ENCODE measurements at places on chromosomes 4 and X.

DNA sequence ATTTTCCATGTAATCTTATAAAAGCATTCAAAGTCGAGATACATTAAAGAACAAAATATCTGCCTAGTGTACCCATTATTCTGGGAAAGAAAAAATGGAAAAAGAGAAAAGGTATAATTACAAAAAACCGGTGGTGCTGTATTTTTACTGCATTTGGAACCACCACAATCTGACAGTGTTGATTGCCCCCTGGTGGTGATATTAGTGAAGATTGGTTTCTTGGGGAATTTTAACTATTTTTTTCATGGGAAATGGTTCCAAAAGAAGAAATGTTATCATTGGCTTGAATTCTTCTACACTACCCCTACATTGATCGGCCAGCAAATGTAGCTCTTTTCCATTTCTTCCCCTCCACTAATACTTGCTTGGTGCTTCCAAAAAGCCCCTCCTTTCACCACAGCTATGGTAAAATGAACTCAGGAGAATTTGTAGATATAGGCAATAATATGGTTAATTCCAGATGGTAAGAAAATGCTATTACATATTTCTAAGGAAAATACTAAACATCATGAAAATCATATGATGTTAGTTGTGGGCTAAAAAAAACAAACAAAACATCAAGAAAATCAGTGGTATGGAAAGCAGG, 50.0 kb downstream of the COX18 start:
- DNase-seq, result no peak

DNA sequence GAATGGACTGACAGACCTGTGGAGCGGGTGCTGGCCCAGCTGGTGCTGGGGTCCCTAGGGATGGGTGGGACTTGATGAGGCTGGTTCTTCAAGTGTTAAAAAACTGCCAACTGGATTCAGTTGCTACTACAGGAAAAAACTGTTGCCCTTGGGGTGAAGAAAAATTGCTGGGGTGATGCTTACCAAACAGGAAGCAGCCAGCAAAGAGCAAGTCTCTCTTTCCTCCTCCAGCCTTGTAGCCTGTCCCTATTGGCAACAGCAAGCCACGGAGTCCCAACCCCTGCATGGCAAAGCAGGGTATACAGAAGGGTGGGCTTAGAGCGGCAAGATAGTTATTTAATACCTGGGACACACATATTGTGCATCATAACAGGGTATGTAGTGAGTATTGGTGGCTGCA, 60.1 kb upstream of the ATP8A1 start:
- no peak for DNase-seq

GRCh38 chr4:87151730-87152129, 68.7 kb downstream of the KLHL8 start:
- no peak for DNase-seq

DNA sequence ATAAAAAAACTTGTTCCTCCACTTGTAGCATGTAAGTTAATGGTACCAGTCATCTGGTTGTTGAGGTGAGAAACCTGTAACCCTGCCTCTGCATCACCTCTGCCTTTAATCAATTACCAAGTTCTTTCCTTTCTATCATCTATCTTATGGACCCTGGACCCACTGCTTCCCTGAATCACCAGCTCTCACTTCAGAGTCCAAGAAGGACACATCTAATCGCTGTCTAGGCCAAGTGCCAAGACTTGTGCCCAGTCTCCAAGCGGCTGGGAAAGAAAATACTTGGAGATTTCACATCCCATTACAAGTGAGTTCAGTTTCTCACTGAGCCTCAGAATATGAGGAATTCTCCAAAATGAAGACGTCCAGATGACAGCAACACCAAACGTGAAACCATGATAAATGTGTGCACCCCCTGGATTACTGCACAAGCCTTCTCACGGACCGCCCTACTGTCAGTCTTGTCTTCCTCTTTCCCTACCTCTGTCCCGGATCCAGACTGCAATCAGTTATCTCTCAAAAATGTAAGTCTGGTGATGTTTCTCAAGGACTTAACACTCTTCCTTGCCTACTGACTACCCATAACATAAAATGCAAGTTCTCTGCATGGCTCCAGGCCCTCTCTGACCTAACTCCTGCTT, 10.4 kb downstream of the PALLD start:
- DNase-seq, result no peak

DNA sequence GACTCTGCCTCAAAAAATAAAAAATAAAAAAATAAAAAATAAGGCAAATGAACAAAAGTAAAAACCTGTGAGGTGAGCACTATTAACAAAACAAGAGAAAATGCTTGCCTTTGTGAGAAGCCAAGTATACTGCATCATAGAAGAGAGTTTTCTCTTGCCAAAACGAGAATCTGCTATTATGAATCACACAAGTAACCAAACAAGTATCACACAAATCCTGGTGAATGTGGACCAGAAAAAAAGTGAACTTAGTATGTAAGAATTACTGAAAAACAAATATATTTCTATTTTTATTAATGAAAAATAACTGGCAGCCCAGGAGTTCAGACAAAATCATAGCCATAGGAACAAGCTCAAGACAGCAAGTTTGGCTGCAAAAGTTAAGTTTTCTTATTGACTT, 193.5 kb downstream of the PDGFC start:
- no peak for DNase-seq

GRCh38 chrX:73768160-73768559, 205.2 kb downstream of the CHIC1 start:
- no peak for DNase-seq

DNA sequence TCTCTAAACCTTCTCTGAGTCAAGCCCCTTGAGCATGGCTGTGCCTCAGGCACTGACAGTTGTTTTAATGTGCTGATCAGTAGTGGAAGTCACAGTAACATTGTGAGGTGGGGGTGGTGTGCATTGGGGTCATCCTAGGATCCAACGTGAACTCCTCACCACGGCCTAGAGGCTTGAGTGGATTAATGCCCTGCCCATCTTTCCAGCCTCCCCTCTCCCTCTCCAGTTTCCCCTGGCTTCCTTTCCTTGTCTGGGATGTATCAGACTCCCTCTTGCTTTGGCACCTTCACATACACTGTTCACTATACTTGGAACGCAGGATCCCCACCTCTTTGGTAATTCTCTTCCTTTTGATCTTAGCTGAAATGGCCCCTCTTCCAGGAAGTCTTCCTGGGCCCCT, 13.3 kb upstream of the PJA1 start:
- DNase-seq, result no peak

DNA sequence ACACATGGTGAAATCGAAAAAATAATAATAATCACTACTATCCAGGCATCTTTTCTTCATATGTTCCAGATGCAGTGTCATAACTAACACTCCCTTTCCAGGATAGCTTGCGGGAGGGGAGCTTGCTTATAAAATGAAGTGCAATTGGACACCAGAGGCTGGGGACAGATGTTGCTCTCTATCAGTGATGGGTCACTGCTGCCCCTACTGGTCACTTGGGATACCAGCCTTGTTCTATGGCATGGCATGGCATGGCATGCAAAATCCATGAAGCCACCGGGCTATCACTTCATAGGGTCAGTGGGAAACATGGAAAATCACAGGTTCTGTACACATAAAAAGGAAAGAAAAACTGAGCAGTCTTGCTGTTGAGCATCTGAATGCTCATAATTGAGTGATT, 168.1 kb downstream of the GLRA2 start:
- no peak for DNase-seq

DNA sequence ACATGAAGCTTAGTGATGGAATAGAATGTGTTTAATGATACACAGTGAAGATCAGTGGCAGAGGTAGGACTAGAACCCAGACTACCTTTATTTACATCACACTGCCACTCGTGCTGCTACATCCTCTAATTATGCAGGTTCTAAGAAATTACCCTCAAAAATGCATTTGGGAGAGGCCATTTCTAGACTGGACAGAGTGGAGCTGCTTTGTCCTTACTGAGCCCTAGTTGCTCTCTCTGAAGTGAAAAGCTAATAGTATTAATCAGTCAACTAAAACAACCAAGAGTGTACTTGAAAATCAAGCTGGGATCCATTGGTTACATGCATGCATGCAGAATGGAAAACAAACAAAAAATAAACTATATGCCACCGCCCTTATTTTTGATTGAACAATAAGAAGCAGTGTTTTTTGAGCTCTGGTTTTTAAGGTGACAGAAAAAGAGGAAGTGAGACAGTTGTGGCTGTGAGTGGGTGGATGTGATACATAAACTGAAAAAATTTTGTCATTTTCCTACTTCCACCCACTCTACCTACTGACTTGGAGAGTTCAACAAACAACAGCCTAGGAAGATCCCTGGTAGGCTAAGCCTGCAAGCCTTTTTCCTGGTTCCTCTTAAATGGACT, 6.8 kb upstream of the VSIG4 start:
- DNase-seq, result no peak

DNA sequence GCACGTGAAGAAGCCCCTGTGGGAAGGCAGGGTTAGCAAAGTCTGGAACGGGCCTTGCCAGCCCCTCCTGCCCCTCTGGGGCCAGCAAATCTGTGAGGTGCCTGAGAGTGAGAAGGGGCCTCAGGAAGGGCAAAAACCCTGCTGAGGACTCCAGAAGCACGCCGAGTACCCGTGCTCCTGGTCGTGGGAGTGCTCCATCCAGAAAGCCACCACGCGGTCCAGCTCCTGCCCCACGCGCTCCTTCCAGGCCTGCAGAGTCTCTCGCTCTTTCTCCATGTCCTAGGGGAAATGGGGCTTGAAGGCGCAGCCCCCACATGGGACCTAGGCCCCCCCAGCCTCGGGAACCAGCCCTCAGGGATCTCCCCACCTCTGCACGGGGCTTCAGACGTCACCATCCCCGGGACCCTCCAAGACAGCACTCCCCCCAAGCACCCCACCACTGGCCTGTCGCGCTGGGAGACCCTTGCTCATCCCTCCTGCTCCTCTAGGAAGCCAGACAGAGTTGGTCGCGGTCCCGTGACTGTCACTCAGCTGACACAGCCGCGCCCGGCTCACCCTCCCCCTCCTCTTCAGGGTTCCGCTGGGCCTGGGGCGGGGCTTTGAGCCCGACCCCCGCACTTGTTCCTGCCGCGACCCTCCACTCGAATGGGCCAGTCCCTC, at the start of gene RENBP:
TSS of gene RENBP (minus strand) at position 504 of the 660 bp plus-strand sequence. CDS start at position 471, 33 bp downstream.
- DNase-seq, result no peak

GRCh38 chr4:153204247-153204671, at the start of gene TRIM2:
TRIM2 (plus strand) TSS chr4:153204443; CDS start chr4:153204531, 88 bp downstream.
- DNase-seq, result peak; percentile 59

DNA sequence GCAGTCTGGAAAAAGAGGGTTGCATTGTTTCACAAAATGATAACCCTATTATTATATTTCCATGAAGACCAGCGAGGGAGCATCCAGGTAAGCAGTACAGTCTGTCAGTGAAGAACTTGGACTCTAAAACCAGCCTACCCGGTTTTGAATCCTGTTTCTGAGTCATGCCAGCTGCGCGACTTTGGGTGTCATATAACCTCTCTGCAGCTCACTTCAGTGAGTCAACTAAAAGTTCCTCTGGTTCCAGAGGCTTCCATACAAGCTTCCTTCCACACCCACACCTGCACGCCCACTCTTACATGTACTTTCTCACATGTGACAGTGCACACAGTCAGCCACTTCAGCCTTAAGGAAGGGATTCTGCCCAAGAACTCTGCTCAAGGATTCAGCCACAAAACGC, 49.8 kb upstream of the PRPS2 start:
- peak; percentile 46 for DNase-seq

DNA sequence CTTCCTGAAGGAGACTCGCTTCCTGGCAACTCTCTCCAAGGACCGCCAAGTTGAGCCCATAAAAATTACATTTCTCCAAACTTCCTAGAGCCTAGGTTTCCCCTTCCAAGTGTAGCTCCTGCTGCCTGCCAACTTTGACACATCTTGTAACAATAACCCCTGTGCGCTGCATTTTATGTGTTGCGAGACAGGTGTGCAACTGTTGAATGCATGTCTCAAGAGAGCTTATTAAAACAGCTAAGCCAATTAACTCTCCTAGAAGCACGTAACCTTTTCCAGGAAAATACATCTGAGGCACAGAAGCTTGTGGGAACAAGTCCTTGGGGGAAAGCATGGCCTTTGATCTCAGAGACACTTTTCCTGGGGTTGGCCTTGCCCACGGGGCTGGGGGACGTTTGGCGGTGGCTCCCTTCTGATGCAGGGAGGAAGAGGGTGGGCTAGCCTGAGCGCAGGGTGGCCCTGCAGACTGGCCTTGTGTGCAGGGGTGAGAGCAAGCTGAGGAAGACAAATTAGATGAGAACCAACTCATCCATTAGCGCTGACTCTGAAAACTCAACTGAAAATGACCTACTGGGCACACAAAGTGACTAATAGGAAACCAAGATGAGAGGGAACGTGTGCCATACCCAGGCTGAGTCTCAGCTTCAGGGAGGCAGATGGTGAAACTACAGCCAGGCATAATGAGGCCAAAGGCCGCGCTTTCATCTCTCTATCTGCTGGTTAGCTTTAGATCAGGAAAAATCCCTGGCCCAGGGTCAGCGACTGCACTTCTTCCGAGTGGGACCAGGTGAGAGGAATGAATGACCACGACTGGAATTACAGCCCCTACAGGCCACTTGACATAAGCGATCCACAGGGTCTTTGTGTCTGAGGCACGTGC, 75.3 kb downstream of the ENPP6 start:
- no peak for DNase-seq

DNA sequence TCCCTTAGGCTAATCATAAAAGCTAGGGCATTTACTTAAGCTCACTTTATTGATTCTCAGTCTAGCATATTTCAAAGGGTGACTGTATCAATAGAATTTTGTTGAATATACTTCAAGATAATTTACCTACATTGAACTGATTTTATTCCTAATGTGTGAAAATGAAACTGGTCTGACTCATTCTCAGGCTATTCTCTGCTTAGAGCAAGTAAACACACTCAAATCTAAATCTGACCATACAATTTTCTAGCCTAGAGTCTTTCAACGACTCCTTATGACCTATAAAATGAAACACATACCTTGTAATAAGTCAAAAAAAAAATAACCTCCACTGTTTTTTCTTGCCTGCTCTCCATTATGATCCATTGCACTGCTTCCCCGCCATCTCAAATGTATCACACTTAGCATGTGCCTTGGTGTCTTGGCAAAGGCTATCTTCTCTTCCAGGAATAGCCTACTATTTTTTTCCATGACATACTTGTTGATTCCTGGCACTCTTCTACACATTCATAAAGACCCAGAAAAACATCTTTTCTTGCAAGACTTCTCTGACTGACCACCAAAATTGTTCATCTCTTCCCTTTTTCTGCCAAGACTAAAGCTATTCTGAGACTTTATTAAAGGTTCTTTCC, 965.1 kb upstream of the HS3ST1 start:
- no peak for DNase-seq

DNA sequence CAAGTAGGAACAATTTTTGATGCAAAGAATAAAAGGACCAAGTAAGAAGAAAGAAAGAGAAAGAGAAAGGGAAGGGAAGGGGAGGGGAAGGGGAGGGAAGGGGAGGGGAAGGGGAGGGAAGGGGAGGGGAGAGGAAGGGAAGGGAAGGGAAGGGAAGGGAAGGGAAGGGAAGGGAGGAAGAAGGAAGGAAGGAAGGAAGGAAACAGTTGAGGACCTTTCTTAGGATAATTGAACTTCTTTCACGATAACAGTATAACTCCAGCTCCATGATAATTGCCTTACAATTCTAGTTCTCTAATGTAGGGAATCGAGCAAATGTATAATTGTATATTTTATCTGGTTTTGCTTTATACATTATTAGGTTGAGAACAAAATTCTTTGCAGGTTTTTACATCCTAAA, 556.2 kb upstream of the PCDH10 start:
- DNase-seq, result no peak

- no peak for DNase-seq
Observed at GRCh38 chr4:26748811-26749210, 111.8 kb upstream of the STIM2 start.
